ENCODE measurements at places on chromosomes 11 and 22.

- peak; percentile 79 for DNase-seq
Observed at GRCh38 chr11:126544108-126545056, 188.9 kb downstream of the ST3GAL4 start.

GRCh38 chr11:69636512-69637197 is 4.3 kb upstream of the CCND1 start:
- DNase-seq = peak; percentile 40

DNA sequence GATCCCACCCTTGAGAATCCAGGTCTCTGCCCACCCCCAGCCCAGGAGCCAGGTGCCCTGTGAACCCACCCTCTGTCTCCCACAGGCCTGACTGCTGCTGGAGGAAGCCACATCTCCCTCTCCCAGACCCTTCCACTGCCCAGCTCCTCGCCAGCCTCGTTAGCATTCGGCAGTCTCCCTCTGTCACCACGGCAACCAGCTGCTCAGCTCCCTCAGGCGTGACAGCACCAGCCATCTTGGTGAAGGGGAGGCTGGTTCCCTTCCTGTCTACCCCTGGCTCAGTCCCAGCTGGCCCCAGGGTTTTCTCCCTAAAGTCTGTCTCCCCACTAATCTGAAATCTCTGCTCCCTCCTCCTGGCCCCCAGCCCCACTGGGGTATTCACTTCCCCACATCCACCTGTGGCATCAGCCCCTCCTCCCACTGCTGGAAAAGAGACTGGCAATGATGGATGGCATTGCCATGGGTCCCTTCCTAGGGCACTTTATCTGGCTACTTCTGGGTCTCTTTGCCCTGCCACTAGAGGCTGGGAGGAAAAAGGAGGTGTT is 28.1 kb downstream of the NRXN2 start:
- no peak for DNase-seq

DNA sequence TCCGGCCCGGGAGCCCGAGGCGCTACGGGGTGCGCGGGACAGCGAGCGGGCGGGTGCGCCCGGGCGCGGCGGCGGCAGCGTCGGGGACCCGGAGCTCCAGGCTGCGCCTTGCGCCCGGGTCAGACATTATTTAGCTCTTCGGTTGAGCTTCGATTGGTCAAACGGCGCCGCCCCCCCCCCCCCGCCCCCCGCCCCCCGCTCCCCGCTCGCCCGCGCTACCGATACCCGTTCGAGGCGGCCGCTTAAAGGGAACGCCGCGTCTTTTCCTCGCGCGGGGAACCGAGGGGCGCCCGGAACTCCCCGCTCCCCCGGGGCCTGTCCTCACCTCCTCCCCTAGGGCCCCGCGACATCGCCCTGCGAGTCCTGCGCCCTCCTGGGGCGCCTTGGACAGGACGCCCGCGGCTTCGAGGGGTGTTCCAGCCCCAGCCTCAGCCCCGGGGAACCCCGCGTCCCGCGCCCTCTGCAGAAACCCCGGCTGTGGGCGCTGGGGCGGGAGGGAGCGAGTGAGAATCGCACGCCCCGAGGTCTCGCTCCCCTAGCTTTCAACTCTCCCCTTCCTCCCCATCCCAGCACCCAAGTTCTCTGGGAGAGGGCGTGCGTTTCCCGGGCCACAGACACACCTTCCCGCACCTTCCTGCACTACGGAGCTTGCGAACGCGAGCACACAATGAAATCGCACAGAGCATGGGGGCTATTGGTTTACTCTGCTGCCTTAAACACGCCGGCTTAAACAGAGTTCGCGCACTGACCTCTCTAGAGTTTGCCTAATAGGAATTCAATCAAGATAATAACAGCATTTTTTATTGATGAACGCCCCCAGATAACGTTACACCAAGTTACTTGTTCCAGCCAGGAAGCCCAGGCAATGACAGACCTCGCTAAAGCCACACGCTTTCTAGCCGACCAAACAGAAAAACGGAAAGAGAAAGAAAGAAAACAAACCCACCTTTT is at the start of gene BDNF:
Gene BDNF, minus strand, starts transcription at position 105 of the 951 bp plus-strand sequence. CDS start 41,891 bp downstream, outside the sequence.
- no peak for DNase-seq

- no peak for DNase-seq
Observed at GRCh38 chr22:23685205-23685784, 5.5 kb upstream of the RGL4 start.

DNA sequence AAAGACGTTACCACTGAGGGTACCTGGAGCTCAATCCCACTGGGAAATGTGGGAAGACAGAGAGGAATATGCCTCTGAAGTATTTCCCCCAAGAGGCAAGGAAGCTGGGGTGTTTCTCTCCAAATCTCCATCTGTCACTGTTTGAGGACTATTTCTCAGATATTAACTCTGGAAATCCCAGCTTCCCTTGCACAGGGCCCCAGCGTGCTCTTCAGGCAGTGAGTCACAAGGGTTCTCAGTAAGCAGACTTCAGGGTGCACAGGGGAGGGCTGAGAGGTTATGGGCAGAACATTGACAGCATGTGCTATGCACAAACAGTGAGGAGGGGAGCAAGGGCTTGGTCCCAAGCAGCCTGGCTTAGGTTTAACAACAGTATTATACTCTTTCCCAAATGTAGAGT is 60.9 kb upstream of the EED start:
- DNase-seq = no peak

GRCh38 chr11:34315394-34315793 is 42.4 kb downstream of the ABTB2 start:
- DNase-seq = no peak

GRCh38 chr11:121221496-121222200 is 70.9 kb upstream of the SC5D start:
- DNase-seq = no peak

- DNase-seq = no peak
Observed at GRCh38 chr11:72239313-72239848, 4.6 kb downstream of the PHOX2A start.

- no peak for DNase-seq
Observed at GRCh38 chr11:128707681-128708080, 13.8 kb downstream of the FLI1 start.

GRCh38 chr22:25405841-25406509 is 158.5 kb upstream of the GRK3 start:
- no peak for DNase-seq

DNA sequence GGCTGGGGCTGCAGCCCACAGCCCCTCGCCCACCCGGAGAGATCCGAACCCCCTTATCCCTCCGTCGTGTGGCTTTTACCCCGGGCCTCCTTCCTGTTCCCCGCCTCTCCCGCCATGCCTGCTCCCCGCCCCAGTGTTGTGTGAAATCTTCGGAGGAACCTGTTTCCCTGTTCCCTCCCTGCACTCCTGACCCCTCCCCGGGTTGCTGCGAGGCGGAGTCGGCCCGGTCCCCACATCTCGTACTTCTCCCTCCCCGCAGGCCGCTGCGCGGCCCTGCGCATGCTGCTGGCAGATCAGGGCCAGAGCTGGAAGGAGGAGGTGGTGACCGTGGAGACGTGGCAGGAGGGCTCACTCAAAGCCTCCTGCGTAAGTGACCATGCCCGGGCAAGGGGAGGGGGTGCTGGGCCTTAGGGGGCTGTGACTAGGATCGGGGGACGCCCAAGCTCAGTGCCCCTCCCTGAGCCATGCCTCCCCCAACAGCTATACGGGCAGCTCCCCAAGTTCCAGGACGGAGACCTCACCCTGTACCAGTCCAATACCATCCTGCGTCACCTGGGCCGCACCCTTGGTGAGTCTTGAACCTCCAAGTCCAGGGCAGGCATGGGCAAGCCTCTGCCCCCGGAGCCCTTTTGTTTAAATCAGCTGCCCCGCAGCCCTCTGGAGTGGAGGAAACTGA is 731 bp downstream of the GSTP1 start:
- DNase-seq = no peak

GRCh38 chr11:98411777-98412176 is 609.0 kb upstream of the CNTN5 start:
- no peak for DNase-seq

GRCh38 chr22:41880653-41881052 is 34.2 kb downstream of the SHISA8 start:
- DNase-seq = no peak

DNA sequence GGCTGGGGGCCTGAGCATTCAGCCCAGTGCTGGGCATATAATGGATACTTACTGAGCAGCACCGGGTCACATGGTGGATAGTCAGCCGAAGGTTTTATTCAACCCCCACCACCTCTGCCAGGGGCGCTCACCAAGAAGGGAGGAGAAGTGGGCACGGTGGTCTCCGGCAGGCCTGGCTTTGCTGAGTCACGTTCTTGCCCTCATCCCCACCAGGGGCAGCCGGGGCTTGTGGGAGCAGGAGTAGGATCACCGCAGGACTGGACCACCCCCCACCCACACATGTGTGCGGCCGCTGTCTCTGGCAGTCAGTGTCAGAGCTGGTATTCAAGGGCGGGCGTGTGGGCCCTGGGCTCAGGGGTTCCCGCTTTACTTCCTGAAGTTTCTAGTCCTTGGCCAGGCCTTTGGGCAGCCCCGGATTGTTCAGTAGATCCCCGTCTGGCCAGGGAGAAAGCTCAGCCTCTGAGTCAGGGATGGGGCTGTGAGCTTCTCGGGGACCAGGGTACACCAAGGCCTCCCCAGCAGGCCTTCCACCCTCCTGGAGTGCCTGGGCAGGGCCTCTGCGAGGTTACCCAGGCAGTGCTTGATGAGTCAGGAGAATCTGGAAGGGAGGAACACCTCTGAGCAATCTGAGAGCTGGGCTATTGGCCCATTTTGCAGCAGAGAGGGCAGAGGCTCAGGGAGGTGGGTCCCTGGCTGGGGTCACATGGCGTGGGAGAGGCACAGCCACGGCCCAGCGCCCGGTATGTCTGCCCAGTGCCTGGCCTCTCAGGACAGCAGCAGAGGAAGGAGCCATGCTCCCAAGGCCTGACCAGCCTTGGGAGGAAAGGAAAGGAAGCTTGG is 60.6 kb downstream of the RTL6 start:
- no peak for DNase-seq

- DNase-seq = no peak
Observed at GRCh38 chr11:72140661-72141060, 5.1 kb downstream of the FOLR3 start.

DNA sequence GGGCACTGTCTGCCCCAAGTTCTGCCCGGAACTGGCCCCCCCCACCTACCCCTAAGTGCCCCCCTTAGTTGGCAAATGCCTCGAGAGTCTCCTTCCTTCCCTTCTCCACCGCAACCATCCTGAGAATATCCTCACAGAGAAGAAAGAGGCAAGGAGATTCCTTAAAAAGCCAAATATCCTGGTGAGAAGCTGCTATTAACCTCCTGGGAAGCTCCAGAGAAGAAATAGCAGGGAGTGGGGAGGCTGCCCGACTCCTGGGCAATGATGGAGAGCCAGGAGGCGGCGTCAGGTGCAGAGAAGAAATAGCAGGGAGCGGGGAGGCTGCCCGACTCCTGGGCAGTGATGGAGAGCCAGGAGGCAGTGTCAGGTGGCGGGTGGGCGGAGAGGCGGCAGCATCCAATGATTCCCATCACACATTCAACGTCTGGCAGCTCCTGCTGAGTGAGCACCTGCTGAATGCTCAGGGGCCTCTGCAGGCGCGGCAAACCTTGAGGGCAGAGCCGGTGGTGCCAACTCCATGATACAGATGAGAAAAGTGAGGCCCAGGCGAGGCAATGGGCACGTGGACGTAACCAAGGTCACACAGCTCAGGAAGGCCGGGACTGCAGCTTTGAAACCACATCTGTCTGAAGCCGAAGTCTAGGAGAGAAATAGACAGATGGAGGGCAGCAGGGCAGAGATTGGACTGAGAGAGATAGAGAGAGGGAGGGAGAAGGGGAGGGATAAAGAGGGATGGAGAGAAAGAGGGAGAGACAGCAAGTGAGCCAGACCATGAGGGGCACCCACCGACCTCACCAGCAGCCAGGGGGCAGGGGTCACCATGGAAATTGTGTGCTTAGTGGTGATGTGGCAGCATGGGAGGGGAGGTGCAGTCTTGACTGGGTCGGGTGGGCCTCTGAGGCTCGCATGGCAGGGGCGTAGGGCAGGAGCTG is 58.3 kb downstream of the CYTH4 start:
- no peak for DNase-seq

- no peak for DNase-seq
Observed at GRCh38 chr11:107040433-107041087, 22.3 kb upstream of the GUCY1A2 start.

GRCh38 chr22:45441138-45441537 is 27.6 kb downstream of the RIBC2 start:
- DNase-seq = no peak

- peak; percentile 40 for DNase-seq
Observed at GRCh38 chr22:33073989-33074418, 15.8 kb upstream of the SYN3 start.

- peak; percentile 57 for DNase-seq
Observed at GRCh38 chr11:34243600-34244464, 114.0 kb downstream of the ABTB2 start.

GRCh38 chr11:135027461-135027860 is 615.4 kb upstream of the B3GAT1 start:
- peak; percentile 41 for DNase-seq
